ENCODE measurements at places on chromosomes 2 and 18.

DNA sequence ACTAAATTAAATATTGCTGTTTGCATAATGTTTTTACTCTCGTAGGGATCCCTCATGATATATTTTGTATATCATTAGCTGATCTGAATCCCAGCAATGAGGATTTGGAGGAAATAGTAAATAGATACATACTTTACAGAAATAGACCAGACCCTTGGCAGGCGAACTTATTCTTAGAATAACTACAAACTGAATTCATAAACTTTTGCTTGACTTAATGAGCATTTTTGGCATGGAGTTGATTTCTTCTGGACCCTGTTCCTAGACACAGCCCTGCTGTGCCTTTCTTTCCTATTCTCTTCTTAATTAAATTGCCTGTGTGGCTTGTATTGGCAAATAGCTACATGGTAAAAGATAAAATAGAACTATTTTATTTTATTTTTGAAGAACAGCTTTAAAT lies 145.9 kb downstream of the GREB1L start:
- DNase-seq = no peak

GRCh38 chr2:138306626-138307025 lies 194.9 kb upstream of the SPOPL start:
- no peak for DNase-seq

GRCh38 chr2:60152226-60152833 lies 401.1 kb downstream of the BCL11A start:
- DNase-seq = peak; percentile 38

- DNase-seq = no peak
These were observed 50.5 kb upstream of the SLC1A4 start for GRCh38 chr2:64938607-64939285.

GRCh38 chr18:46080156-46080555 lies 8.1 kb upstream of the PSTPIP2 start:
- DNase-seq = no peak

GRCh38 chr2:23312996-23313606 lies 71.9 kb upstream of the KLHL29 start:
- DNase-seq = no peak

DNA sequence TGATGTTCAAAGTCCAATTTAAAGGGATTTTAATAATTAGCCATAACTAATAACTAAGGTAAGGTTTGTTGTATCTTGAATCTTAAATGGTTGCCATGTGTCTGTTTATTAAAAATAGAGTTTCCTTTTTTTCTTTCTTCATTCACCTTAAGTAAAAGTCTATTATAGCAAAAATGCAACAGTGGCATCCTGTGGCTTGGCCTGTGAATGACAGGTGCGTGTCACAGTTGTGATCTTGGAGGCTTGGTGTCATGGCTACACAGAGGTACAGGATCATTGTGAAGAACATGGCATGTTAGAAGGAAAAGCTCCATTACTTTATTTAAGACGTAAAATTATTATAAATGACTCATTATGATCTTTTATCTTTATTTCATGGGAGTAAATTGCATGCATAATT lies 246.1 kb downstream of the BCL2 start:
- no peak for DNase-seq

DNA sequence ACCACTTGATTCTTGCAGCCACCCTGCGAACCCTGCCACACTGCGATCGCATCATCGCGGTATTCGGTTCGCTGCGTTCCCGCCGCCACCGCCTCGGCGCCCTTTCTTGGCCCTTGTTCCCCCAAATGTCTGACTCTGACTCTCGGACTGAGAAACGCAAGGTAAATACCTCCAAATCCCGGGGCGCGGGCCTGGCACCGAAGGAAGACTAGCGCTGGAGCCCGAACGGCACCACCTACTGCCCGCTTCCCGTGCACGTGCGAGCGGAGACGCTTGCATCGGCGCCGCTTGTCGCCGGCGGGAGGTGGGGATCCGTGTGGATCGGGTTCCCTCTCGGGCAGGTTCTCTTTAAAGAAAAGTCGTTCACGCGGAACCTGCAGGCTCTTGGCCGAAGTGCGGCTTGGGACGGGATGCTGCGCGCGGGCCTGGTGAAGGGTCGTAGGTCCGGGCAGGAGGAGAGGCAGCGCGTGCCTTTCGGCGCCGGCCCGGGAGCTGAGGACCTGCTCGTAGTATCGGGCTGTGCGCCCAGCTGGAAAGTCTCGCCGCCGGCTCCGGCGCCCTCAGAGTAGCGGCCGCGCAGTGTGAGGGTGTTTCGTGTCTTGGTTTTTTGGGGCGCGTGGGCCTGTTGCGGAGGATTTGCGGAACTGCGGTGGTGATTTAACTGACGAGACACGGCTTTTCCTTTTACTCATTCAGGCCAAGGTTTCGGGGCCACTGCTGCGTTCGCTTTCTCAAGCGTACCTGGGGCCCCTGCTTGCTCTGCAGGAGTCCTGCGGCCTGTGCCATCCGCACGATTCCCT lies 514 bp downstream of the BCL2L11 start:
- peak; percentile 65 for DNase-seq
